Activated gamma-delta T cell treated with Interleukin-2 at 50 U/mL for 16 hours (primary cell): ENCODE measurements at places on chromosomes 12 and 14.

DNA sequence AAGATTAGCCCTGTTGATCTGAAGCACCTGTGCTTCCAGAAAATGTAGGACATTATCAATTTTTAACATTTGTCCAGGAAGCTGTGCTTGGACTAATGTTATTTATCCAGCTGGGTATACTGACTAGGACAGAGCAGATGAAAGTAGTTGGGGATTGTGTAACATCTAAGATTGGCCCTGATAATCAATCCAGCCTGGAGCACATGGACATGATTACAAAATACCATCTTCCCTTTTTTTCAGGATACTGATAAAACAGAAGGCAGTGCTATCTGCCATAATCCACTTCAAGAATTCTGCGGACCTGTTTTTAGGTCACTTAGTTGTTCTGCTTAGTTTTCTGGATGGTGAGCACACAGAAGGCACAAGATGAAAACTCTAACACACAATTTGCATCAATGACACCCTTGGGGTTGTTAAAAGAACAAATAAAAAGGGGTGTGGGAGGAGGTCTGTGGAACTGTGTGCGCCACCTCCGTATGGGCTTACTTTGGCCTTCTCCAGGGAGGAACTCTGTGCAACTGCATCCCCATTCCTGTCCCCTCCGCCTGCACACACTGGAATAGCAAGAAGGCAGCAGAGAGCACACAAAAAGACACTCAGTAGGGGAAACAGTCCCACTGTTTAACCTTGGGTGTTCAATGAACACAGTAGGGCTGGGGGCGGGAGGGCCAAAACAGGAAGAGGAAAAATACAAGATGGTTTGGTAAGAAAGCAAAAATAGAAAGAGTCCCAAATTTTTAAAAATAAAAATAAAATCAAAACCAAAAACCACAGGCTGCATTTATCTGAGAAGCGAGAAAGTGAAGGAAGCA is 31.1 kb upstream of the DUSP6 start:
- DNase-seq = no peak

DNA sequence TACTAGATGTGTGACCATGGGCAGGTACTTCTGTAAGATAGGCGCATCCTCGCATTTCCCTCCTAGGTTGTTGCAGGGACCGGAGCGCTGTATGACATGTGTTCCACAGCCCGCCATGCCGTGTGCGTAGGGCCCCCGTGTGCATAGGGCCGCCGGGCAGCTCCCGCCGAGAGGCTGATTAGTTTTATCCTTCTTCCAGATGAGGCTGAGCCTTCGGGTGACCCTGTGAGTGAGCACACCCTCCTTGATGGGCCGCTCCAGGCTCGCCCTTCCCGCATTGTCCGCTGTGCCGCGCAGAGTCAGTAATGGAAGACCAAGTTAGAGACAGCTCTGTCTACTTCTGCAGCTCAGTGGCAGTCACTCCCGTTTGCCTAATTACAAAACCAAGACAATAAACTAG is 72.9 kb upstream of the DYNC1H1 start:
- DNase-seq = no peak

- no peak for DNase-seq
Observed at GRCh38 chr14:81313775-81314429, 86.2 kb downstream of the STON2 start.

- no peak for DNase-seq
Observed at GRCh38 chr12:57864442-57865083, 18.0 kb upstream of the CTDSP2 start.

- peak; percentile 52 for DNase-seq
Observed at GRCh38 chr12:104219908-104220404, 4.4 kb downstream of the TXNRD1 start.

- no peak for DNase-seq
Observed at GRCh38 chr14:78519863-78520262, 349.7 kb downstream of the NRXN3 start.

- no peak for DNase-seq
Observed at GRCh38 chr14:44372807-44373489, 134.1 kb downstream of the FSCB start.

DNA sequence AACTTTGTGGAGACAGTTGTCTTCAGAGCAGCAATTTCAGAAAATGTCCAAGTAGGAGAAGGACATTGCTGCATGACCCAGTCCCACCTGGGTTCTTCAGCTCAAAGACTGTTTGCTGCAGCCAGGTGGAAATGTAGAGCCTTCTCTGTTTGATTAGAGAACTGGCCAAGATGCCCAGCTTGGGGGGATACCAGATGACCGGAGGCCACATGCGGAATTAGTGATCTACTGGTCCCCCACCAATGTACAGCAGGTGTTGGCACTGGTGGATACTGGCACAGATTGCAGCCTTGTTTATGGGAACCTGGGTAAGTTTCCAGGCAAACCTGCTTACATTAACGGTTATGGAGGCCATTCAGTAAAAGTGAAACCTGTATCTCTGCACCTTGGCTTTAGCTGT is 555.3 kb downstream of the SLC6A15 start:
- no peak for DNase-seq

DNA sequence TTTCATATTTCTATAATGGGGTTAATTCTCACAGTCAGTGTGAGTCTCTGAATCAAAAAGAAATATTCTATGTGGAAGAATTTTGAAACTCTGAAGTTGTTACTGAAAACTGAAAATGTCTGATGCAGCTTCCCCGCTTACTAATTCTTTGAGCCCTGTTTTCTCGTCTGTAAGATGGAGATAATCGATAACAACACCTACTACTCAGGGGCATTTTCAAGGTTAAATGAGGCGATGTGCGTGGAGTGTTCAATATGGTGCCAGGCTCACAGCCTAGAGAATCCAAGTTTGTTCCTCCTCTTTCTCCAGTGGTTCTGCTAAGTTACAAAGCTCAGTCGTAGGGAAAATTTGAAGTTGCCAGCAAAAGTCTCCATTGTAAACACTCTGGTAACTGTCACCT is 391.4 kb downstream of the FUT8 start:
- no peak for DNase-seq

GRCh38 chr12:121871467-121871866 is 12.8 kb upstream of the HPD start:
- DNase-seq = no peak

DNA sequence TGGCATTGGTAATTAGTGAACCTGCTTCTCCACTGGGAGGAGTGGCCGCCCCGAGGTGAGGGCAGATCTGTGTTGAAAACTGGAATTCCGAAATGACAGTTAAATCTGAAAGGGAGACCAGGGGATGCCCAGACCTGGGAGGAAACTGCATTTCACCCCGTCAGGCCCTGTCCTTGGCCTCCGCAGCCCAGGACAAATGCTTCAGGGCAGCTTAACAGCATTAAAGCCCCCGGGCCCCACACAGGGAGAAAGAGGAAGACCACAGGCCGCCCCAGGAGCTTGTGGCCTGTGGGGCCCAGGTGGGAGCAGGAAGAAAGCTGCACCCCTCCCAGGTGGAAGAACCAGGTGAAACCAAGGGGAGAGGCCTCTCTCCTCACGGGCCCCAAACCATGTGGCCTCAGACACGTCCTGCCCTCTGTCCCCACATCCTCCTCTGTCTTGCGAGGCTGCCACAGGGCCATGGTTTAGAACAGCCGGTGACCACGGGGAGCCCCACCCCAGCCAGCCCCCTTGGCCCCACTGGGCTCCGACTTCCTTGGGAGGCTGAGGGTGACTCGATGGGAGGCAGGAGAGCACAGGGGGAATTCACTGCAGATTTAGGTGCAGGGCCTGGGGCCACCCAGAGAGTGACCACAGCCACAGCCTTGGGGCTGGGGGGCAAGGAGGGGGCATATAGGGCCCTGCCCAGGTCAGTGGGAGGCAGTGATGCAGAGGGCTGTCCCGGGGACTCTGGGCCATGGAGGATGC is 265.4 kb downstream of the ADGRD1 start:
- DNase-seq = no peak

GRCh38 chr14:54474232-54474793 is 14.5 kb downstream of the GMFB start:
- DNase-seq = no peak

DNA sequence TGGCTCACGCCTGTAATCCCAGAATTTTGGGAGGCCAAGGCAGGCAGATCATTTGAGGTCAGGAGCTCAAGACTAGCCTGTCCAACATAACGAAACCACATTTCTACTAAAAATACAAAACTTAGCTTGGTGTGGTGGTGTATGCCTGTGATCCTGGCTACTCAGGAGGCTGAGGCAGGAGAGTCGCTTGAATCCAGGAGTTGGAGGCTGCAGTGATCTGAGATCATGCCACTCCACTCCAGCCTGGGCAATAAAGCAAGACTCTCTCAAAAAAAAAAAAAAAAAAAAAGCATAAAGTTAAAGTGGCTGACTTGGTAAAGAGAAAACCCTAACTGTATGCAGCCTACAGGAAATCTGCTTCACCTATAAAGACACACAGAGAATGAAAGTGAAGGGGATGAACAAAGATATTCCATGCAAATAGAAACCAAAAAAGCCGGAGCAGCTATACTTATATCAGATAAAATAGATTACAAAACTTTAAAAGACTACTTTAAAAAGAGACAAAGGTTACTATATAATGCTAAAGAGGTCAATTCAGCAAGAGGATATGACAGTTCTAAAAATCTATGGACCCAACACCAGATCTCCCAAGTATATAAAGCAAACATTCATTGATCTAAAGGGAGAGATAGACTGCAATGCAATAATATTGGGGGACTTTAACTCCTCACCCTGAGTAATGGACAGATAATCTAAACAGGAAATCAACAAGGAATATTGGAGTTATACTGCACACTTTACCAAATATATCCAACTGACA is 4.1 kb downstream of the CLEC2B start:
- DNase-seq = no peak

GRCh38 chr12:278046-278445 is 15.4 kb upstream of the SLC6A13 start:
- DNase-seq = no peak

DNA sequence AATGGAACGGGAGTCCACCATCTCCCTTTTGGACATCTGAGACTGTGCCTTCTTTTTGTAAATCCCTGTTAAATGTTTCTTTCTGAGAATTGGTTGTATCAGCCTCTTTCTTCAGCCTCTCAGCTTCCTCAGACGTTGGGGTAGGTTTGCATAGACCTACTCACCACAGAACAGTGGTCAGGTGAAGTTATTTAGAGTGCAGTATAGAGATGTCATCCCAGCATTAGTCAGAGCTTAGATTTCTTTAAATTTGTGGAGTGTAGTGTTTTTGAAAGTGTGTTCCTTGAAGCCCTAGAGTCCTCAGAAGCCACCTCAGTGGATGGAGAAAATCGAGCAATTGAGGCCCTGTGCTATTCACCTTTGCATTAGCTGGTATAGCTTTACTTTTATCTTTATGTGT is 8.9 kb upstream of the EEA1 start:
- DNase-seq = no peak

DNA sequence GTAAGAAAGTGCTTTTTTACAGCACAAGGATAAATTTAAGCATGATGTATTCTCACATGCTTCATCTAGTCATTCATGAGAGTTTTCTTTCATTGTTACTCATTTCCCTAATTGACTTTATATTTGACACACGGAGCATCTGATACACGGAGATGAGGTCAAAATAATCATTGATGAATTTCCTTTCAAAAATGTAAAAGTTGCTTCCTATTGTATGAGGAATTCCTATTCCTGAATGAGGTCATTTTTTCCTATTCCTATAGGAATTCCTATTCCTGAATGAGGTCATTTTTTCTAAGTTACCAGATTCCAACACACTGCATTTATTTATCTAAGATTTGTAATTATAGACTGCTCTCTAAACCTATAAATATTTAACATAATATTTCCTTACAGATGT is 316.7 kb upstream of the KITLG start:
- no peak for DNase-seq

- DNase-seq = no peak
Observed at GRCh38 chr12:85325442-85325841, 45.4 kb downstream of the ALX1 start.

- no peak for DNase-seq
Observed at GRCh38 chr12:30110958-30111586, 327.3 kb upstream of the TMTC1 start.

DNA sequence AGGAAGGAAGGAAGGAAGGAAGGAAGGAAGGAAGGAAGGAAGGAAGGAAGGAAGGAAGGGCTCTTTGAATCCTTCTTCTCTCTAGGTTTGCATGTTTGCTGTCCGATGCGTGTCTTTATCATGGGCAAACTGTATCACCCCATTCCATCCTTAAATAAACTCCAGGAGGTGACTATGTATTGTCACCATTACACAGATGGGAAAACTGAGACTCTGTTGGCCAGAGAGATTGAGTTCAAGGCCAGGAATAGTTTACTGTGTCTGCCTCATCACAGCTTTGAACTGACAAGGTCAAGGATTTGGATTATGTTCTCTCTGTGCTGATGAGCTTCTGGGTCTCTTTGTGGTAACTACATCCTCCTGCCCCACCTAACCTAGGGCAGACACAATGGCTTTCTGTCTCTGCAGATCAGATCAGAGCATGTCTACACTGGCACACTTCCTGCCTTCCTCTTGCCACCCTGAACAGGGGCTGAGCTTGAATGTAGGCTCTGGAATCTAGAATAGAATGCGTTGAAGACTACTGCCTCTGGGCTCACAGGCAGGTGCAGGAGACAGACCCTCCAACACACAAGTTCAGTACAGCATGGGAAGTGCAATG is 78.9 kb upstream of the MAP1LC3B2 start:
- no peak for DNase-seq

GRCh38 chr12:28800129-28800528 is 348.9 kb upstream of the FAR2 start:
- DNase-seq = no peak

GRCh38 chr12:108370415-108370814 is 31.3 kb upstream of the CMKLR1 start:
- no peak for DNase-seq

GRCh38 chr14:61561657-61562276 is 133.5 kb upstream of the HIF1A start:
- no peak for DNase-seq

- no peak for DNase-seq
Observed at GRCh38 chr14:54784657-54785056, 118.0 kb downstream of the GCH1 start.

DNA sequence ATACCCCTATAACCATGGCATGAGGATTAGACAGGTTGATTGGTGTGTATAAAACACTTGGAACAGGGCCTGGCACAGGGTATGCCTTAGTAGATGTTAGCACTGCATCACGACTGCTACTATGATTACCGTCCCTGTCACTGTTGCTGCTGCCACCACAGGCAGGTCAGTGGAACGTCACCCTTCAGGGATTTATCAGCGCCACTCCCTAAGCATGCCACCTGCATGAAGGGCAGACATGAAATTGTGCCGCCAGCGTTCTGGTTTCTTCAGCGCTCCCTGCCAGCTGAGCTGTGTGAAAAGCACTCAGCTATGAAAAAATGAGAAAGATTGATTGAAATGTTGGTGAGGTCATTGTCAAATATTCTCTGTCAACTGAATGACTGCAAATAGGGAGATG is 477.0 kb downstream of the DPF3 start:
- no peak for DNase-seq

GRCh38 chr14:42683707-42684106 is 1077.0 kb downstream of the LRFN5 start:
- DNase-seq = no peak
